ENCODE measurements at places on chromosomes 1 and 21.
A peak's percentile ranks its signal among the peaks of the same experiment; 100 is the strongest.

DNA sequence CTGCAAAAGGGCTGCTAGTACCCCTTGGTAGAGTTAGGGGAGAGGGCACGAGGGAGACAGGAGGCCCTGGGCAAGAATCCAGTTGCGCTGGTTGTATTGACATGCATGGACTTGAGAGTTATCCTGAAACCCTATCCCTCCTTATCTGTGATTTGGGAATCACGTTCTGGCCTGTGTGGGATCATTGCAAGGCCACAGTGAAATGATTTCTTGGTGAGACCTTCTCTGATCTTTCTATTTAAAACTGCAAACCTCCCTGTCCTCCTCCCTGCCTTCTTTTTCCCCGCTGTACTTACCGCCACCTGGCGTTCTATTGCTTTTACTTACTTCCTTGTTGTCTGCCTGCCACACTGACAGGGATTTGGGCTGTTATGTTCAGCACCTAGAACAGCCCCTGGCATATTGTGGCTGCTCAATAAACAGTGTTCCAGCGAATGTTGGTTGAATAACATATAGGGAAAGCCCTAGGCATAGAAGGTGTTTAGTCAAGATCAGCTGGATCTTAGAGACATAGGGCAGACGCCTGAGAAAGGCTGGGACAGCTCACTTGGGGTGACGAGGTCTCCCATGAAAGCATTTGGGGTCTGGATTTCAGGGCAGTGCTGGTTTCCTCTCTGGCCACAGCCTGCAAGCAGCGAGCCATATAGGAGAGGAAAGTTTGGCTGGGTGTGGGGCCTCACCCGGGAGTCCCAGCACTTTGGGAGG is 25.6 kb downstream of the ALPL start:
- DNase-seq, result peak; percentile 72

- DNase-seq, result no peak
These were observed 174.5 kb downstream of the PLPPR4 start for GRCh38 chr1:99438656-99439230.

DNA sequence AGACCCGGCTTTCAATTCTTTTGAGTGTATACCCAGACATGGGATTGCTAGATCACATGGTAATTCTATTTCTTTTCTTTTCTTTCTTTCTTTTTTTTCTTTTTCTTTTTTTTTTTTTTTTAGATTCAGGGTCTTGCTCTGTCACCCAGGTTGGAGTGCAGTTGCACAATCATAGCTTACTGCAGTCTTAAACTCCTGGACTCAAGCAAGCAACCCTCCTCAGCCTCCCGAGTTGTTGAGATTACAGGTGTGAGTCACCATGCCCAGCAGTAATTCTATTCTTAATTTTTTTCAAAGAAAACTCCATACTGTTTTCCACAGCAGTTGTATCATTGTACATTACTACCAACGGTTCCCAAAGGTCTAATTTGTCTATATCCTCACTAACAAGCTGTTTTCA is 13.5 kb upstream of the RNF186 start:
- DNase-seq, result no peak

DNA sequence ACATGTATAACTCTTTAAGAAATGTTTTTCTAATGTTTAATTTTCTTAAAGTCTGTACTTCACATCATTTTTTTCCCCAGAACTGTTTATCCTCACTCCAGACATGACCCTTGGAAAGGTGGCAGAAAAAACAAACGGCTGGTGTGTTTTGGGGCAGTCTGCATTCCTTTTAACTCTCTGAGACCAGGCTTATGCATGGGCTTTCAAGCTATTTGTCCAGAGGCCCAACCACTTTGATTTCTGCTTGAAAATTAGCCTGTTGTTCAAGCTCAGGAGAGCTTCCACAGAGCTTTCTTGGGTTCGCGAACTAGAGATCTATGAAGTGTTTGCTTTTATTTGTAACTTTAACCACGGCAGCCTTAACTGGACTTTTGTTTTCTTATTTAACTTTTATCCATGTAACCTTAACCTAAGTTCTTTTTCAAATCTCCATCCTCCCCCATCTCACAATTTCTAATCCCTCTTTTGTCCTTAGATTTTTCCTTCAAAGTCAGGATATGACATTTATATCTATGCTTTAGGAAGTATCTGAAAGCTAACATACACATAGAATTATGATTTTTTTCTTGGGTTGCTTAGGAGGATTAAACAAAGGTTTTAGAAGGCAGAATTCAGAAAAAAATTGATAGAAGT is 111.8 kb downstream of the FGGY start:
- peak; percentile 45 for DNase-seq

DNA sequence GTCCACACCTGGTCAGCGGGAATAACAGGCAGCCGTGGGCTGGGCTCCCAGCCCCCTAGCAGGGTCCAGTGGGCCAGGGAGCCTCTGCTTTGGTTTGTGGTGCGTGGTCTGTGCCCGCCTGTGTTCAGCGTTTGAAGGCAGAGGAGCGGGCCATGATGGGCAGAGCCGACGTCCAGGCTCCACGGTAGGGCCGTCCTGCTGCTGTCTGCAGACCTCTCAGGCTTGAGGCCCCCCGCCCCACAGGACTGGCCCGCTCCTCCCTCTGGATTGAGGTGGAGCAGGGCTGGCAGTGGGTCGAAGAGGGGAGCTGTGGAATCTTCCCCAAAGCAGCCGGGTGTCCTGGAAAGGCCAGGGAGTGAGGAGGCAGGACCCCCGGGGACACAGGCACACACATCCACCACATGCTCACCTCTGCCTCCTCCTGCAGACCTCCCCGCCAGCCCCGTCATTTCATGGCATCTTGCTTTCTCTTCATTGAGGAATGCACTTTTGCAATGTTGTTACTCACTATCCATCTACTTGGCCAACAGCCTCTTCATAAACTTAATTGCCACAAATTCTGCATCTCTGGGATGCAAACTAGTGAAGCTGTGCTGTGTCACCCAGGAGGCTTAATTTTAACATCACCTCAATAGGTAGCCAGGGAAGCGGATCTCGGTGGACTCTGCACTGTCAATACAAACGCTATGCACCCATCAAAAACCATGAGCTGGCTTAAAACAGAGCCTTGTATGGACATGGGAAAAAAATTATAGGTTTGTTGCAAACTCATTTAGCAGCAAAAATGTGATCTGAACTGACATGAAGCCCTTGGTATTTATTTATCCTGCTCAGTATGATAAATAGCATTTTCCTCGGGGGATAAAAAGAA is 85.9 kb downstream of the PDE9A start:
- DNase-seq, result no peak

GRCh38 chr1:17440827-17441168 is 1.3 kb upstream of the RCC2 start:
- no peak for DNase-seq

DNA sequence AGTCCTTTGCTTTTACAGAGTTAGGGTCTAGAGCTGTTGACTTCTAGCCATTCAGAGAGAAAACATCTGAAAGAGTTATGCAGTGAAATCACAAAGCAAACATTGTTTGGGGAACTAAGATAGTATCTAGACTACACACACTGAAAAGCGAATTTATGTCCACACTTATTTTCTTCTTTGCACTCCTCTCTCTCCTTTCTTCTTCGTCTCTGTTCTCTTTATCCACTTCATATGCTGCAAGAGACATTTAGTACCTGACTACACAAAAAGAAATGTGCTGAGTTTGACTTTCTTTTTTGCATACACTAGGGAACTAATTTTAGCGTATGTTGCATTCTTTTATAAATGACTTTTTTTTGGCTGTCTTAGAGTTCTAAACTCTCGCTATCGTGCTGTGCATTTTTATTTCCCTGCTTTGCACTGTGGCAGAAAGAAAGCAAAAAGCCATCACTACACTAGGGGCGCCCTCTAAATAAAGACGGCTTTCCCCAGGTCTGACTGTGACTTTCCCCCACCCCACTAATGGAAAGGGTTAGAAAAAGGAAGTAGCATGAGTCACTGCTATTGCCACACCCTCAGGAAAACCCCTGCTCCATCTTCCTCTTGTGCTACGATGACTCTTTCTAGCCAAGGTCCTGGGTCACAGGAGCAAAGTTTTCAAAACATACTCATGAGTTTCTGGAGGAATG is 65.7 kb downstream of the MAP3K7CL start:
- no peak for DNase-seq

All from tongue (tissue), 3 donors.